Esophagus muscularis mucosa (tissue), 4 donors: ENCODE measurements at places on chromosomes 7 and 10. TPM values are rescaled to one million over a fixed set of nuclear protein-coding genes. Genes with fewer than 3 reads are reported as not detected.

COL17A1 gene
- total RNA-seq, result 0.29 TPM

MACROH2A2 gene
- total RNA-seq, result 16.2 TPM

POMZP3 gene
- 8.1 TPM for total RNA-seq

EN2 gene
- 0.06 TPM for total RNA-seq

NXPH1 gene
- total RNA-seq, result not detected

OPN1SW gene
- total RNA-seq, result not detected

ANLN gene
- total RNA-seq, result 11.2 TPM

NEBL gene
- total RNA-seq, result 3.5 TPM

NUPR2 gene
- total RNA-seq, result not detected

RBM17 gene
- 72.9 TPM for total RNA-seq

STEAP1 gene
- total RNA-seq, result 14.6 TPM

CDNF gene
- total RNA-seq, result 0.45 TPM

MASTL gene
- total RNA-seq, result 3.9 TPM

ERVW-1 gene
- total RNA-seq, result not detected

HSPA14 gene
- 7.4 TPM for total RNA-seq

MRC1 gene
- total RNA-seq, result 39.9 TPM
